ENCODE measurements at places on chromosomes 1 and 21.

- peaks cover 13% of the 10 kb centered on the region for H3K4me1 ChIP-seq
- DNase-seq = no peak
- H3K27ac ChIP-seq = no peak overlapping the region
- H3K27me3 ChIP-seq = no peaks in the 10 kb centered on the region
These were observed 59.8 kb downstream of the IL12RB2 start for GRCh38 chr1:67367370-67368045.

- no peaks in the 10 kb centered on the region for H3K36me3 ChIP-seq
- no peaks in the 10 kb centered on the region for H3K27me3 ChIP-seq
- no peak overlapping the region for H3K4me3 ChIP-seq
These were observed 19.7 kb downstream of the CDK18 start for GRCh38 chr1:205523891-205524793.

- DNase-seq = peak; percentile 3
- H3K4me1 ChIP-seq = peaks cover 56% of the 10 kb centered on the region
- no peaks in the 10 kb centered on the region for H3K27me3 ChIP-seq
- H3K27ac ChIP-seq = peak overlapping the region; percentile 51
- H3K36me3 ChIP-seq = 0 out of 2 replicates have a peak, but pooled peaks cover 8% of the 10 kb centered on the region
These were observed 1.6 kb downstream of the NRIP1 start for GRCh38 chr21:15063081-15063813.

DNA sequence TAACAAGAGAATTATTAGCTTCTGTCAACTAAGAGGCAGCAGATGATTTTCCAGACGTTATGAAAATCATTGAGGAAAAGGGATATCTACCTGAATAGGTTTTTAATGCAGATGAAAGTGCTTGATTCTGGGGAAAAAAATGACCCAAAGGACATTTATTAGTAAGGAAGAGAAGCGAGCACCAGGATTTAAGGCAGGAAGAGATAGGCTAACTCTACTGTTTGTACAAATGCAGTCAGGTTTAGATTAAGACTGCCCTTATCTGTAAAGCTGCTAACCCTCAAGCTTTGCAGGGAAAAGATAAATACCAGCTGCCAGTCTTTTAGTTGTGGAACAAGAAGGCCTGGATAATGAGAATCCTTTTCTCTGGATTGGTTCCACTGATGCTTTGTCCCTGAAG is 33.0 kb upstream of the LRIG2 start:
- no peak overlapping the region for H3K27ac ChIP-seq
- no peak for DNase-seq
- H3K4me3 ChIP-seq = no peak overlapping the region
- H3K27me3 ChIP-seq = no peaks in the 10 kb centered on the region
- H3K36me3 ChIP-seq = no peaks in the 10 kb centered on the region

DNA sequence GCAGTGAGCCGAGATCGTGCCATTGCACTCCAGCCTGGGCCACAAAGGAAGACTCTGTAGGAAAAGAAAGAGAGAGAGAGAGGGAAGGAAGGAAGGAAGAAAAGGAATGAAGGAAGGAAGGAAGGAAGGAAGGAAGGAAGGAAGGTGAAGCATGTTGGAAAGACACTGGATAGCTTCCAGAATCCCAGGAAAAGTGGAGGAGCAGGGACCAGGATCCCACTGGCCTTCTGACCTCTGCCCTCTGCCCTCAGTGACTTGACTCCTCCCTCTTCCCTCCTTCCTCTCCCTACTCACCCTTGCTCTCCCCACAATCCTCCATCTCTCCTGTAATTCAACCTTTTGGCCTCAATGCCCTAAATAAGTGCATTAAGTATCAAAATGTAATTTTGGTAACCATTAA is 4.1 kb upstream of the UTS2 start:
- no peak for DNase-seq
- no peak overlapping the region for H3K4me3 ChIP-seq
- H3K36me3 ChIP-seq = no peaks in the 10 kb centered on the region

GRCh38 chr1:245016700-245017099 is 138.1 kb upstream of the KIF26B start:
- no peaks in the 10 kb centered on the region for H3K36me3 ChIP-seq
- no peaks in the 10 kb centered on the region for H3K4me1 ChIP-seq
- H3K27me3 ChIP-seq = no peaks in the 10 kb centered on the region
